SHP77 treated with DMSO at 0.1 percent for 48 hours (cell line): ENCODE measurements at places on chromosomes 5 and 9.

DNA sequence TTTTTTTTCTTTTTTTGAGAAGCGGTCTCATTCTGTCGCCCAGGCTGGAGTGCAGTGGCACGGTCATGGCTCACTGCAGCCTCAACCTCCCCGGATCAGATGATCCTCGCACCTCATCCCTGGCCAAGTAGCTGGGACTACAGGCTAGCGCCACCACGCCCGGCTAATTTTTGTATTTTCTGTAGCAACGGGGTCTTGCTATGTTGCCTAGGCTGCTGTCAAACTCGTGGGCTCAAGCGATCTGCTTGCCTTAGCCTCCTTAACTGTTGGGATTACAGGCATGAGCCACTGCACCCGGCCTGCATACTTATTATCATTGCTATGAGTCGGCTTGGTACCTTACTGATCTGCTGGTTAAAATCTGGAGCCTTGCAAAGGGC lies 790 bp upstream of the IARS1 start:
- DNase-seq, result no peak

DNA sequence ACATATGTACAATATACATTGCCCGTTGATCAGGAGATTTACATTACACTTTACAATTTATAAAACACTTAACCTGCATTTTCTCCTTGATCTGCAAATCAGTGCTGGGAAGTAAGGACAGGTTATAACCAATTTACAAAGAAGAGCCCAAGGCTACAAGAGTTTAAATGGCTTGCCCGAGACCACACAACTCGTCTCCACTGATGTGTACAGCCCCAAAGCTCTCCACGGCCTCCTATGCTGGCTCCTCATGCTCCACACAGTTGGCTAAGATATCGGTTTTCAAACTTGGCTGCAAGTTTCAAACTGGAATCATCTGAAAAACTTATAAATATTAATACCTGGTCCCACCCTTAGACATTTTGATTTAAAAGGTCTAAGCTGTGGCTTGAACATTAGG lies 10.3 kb downstream of the ACTL7B start:
- DNase-seq, result no peak

DNA sequence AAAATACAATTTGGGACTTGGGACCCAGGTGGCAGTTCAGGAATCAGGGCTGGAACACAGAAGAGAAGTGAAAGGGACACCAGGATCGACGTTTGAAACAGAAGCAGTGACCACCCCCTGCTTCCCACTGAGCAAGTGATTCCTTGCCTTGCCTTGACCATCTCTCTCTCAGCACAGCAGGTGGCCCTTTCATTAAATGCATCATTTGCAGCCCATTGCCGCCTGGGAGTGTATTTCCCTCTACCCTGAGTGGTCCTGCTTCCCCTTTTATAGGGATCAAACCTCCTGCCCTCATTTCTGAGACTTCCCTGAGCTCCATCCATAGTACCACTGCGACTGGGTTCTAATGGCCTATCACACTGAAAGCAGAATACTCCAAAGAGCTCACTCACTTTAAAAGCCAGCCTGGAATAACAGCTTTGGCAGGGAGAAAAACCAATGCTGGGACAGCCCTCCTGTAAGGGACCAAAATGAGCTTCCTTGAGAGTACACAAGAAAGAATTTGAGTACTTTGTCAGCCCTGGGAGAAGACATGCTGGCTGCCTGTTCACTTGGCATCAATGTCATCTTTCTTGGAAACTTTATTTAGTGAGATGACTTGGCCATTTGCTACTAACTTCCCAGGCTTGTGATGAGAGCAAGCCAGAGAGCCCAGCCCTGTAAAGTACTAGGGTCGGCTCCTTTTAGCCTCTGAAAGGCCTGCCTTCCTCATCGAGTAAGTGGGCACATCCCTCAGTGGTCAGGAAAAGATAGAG lies 149.7 kb downstream of the SLIT3 start:
- no peak for DNase-seq

DNA sequence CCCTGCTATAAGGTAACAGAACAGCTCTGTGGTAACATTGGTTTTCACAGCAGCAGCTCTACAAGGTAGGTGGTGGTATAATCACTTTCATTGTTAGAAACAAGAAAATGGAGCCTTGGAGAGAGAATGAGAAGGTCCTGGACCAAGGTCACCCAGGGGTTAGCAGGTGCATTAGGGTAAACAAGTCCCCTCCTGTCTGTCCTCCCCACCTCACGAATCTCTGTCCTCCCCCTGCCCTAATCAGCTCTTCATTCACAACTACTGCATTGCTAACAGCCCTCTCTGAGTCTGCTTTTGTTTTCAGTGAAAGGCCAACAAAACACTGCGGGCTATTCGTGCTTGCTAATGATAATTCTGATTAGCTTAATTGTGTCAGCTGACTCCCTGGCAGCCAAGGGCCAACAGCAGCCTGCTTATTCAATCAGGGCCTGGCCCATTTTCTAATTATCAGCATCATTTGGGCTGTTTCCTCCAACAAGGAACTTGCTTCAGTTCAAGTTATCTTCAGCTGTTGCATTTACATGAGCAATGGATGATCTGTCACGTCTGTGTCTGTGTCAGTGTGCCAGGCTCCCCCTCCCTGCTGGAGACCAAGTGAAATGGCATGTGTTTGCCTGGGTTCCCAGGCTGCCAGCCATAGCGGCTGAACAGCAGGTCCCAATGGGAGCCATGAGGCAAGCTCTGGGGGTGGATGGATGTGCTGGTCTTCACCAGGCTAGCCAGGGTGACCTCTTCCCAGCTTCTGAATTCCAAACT lies 56.7 kb upstream of the EQTN start:
- no peak for DNase-seq

- DNase-seq, result no peak
Observed at GRCh38 chr5:81717226-81717625, 33.7 kb downstream of the SSBP2 start.

- DNase-seq, result no peak
Observed at GRCh38 chr5:54577528-54577927, 60.0 kb downstream of the SNX18 start.
